ENCODE measurements at places on chromosomes 12 and 14.

DNA sequence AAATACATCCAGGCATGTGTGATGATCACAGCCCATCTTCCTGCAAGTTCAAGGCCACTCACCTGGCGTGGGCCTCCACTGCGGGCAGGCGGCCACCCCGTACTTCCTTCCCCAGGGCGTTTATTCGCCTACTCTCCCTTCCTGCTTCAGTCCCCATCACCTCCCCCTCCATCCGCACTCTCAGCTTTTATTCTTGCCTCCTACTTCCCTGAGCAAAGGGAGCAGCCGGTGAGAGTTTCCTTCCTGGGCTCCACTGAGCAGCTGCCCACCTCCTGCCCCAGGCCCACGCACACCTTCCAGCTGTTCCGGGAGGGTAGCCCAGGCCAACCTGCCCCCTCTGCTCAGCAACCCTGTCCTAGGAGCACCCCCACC lies 4.1 kb downstream of the CYP46A1 start:
- DNase-seq, result no peak

- DNase-seq, result no peak
These were observed 113.4 kb upstream of the DYRK2 start for GRCh38 chr12:67535176-67535575.

- no peak for DNase-seq
These were observed 49.1 kb downstream of the SSPN start for GRCh38 chr12:26244503-26244902.

DNA sequence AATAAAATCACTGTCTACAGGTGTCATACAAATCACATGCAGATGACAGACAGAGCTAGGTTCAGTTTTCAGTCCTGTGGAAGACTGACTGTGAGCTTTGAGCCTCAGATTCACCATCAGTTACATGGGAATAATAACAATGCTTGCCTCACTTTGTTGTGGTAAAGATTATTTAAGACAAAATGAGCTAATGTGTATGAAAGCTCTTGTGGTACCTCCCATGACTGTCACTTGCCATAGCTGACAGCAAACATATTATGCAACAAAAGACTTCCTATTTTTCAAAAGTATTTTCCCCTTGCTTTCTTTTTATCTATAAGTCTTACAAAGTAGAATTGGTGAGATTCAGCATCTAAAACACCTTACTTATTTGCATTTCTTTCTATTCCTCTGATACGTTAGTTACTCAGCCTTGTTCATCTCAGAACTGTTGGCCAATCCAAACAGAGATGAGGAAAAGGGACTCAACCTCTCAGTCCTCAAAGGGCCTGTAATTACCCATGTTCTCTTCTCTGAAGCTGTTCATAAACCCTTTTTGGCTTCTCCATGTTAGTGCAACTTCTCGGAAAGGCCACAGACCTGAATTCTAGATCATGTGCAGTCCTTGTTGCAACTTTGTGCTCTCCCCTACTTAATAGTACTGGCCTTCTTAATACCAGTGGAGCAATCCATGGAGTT lies 8.8 kb upstream of the DDHD1 start:
- no peak for DNase-seq

GRCh38 chr12:104452087-104452486 lies 4.7 kb upstream of the CHST11 start:
- no peak for DNase-seq

- DNase-seq, result no peak
These were observed 47.8 kb downstream of the FERMT2 start for GRCh38 chr14:52902971-52903619.

DNA sequence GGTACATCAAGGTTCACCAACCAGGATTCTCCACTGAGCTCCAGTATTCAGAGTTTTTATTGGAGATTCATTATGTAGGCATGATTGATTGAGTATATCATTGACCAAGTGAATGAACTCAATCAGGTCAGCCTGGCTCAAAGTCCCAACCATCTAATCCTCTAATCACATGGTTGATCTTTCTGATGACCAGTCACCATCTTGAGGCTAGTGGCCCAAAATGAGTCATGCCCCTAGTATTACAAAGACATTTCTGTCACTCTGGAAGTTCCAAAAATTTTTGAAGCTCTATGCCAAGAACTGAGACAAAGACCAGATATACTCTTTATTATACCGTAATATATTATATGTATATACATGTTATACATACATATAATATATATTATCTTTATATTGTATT lies 75.9 kb upstream of the ATF7IP start:
- DNase-seq, result no peak

DNA sequence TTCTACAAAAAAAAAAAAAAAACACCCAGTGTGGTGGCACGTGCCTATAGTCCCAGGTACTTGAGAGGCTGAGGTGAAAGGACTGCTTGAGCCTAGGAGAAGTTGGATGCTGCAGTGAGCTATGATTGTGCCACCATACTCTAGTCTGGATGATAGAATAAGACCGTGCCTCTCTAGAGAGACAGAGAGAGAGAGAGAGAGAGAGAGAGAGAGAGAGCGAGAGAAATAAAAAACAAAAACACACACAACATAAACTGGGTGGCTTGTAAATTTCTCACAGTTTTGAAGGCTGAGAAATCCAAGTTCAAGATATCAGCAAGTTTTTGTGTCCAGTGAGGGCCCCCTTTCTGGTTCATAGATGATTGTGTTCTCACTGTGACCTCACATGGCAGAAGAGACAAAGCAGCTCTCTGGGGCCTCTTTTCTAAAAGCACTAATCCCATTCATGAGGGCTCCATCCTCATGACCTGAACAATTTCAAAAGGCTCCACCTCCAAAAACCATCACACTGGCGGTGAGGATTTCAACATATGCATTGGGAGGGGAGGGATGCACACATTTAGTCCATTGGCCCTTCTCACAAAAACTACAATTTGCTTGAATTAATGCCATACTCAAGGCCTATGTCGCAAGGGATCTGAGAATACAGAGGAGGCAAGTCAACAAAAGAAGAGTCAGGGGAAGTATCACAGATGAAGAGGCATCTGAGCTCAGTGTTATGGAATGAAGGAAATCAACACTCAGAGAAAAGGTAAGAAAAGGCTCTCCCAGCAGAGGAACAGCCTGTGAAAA lies 94.9 kb downstream of the PPM1H start:
- DNase-seq, result no peak

- DNase-seq, result no peak
These were observed 10.2 kb upstream of the MEG3 start for GRCh38 chr14:100815478-100816285.

DNA sequence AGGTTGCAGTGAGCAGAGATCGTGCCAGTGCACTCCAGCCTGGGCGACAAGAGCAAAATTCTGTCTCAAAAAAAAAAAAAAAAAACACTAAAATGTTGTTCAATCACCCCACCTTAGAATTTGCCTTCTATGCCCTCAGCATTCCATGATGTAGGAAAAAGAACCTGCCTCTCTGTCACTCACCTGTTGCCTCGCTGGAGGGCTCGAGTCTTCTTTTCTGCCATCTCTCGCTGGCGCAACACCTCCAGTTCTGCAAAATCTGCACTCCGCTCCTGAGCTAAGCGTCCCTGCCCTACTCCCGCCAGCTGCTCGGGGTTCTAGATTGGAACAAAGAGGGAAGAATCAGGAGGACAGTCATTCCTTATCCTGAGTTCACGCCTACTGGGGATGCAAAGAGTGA lies 17.9 kb downstream of the TIMELESS start:
- DNase-seq, result no peak

GRCh38 chr14:32474478-32475195 lies 145.5 kb downstream of the AKAP6 start:
- no peak for DNase-seq

GRCh38 chr12:124194893-124195566 lies 99.9 kb upstream of the RFLNA start:
- DNase-seq, result no peak

GRCh38 chr12:53560351-53560750 lies 53.1 kb upstream of the NPFF start:
- no peak for DNase-seq

DNA sequence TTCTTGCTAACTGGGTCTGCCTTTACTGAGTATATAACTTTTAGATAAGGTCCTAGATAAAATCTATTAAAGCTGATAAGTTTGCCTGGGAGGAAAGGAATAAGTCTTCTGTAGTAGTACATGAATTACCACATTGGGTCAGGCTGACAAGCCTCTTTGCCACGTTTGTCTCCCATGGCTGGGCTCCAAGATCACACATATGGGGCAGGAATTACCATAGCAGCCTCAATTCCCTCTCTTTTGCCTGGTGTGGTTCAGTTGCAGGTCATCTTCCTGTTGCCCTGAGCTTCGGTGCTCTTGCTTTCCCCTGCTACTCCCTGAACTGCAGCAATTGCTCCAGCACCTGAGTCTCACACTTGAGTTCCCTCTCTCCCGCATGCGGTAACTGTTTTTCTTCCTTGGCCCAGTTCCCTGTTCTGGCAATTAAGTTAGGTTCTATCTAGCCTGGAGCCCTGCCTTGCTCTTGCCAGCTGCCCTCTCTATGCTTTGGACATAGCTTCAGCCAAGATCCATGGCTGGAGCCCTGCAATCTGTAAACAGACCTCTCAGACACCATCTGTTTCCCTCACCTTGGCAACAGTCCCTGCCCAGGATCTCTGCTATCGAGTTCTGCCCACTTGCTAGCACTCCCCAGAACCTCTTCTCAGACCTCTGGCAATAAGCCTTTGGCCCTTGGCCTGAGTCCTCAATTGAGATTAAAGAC lies 5.8 kb upstream of the GLT8D2 start:
- peak; percentile 56 for DNase-seq

- peak; percentile 37 for DNase-seq
These were observed 145.6 kb upstream of the NAV3 start for GRCh38 chr12:77685112-77685511.

DNA sequence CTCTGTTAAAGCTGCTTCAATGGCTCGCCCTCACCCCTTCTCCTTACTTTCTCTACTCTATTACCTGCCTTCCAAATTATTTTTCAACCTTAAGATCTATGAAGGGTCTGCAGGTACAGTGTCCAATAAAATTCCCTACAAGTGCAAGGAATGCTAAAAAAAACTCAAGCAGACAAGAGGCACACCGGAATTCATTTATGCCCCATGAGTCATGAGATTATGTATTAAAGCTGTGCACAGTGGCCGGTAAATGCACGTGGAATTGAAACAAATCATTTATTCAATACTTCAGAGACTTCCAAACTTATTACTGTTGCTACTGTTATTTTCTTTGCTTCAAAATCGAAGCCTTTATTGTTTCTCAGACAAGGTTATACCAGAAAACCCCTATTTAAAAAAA lies 68.4 kb downstream of the ST8SIA1 start:
- no peak for DNase-seq

DNA sequence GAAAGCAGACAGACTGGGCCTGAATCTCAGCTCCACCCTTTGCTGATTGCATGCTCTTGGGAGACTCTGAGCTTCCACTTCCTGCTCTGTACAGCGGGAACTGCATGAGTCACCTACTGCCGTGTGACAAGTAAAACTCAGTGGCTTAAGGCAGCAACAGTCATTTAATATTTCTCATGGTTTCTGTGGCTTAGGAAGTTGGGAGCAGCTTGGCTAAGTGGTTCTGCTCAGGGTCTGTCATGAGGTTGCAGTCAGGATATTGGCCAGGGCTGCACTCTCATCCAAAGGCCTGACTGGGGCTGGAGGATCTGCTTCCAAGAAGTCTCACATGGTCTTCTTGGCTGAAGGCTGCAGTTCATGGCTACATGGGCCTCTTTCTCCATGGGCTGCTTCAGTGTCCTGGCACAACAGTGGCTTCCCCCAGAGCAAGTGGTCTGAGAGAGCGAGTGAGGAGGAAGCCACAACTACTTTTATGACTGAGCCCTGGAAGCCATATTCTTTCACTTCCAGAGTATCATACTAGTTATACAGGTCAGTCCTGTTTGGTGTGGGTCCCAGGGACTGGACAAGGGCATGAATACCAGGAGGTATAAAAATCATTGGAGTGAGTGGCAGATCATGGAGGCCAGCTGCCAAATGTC lies 49.7 kb downstream of the FAM222A start:
- no peak for DNase-seq

DNA sequence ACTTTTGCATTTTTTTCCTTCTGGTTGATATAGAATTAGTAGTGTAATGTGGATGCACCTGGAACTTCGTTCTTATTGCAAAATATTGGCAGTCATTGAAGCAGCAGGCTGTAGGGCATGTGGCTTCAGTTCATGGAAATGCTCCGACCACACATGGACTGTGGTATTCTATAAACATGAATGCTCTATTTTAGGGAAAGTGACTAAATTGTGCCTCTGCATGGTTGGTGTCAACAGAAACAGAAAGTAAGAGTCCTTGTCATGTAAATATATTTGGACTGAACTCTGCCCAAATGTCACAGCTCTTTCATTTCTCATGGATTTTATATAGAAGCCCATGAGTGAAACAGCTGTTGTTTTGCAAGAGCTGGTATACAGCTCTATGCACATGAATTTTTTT lies 917.0 kb downstream of the LRFN5 start:
- no peak for DNase-seq

- no peak for DNase-seq
These were observed 164.7 kb downstream of the SUDS3 start for GRCh38 chr12:118541071-118541470.

DNA sequence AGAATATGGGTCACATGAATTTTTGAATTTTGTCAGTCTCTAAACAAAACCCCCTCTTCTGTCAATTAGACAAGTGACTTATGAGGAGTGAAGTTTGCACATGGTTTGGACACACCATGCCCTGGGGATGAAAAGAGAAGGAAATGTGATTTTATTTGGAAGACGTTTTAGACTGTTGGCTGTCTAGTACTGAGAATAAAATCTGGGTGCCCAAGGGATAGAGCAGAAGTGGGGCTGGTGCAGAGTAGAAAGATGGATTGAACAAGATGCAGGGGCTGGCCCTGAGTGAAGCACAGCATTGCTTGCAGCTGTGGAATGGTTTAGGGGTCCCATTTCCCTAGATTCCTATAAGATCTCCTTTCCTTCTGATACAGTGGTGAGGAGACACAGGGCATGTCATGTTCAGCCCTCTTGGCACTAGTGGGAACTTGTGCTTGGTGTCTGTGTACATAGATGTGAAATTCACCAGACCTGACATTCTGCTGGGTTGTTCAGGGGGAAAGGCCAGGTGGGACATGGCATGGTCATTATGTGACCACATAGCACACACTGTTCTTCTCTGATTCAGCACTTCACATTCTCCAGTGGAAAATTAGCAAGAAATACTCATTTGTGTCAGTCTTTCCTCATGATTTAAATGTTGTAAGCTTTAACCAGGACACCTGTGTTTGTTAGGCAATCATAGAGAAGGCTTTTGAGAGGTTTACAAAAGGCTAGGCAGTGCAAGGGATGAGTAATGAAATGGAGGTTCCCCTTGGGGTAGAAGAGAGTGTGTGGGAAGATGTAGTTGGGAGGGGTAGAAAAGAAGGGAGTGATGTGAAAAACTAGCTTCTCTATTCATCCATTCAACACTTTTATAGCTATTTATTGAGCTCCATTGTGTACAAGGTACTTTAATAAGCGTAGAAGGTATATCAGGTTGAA lies 202.3 kb upstream of the IGF1 start:
- DNase-seq, result no peak

DNA sequence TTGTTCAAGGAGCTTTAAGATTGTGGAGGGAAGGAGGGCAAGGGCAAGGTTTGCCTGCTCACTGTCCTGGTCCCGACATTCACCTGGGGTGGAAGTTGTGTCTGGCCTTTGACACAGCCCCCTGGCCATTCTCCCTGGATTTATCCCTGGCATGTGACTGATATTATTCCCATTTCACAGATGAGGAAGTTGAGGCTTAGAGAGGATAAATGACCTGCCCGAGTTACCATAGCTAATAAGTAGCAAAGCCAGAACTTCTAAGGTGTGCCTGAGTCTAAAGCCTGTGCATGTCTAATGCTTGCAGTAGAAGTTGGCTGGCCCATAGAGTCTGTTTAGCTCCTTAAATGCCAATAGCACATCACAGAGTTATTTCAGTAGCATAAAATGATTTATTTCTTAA lies 720 bp upstream of the FGF6 start:
- no peak for DNase-seq

GRCh38 chr12:131487388-131488124 lies 223.3 kb upstream of the SFSWAP start:
- DNase-seq, result no peak
